ENCODE measurements at places on chromosomes 3 and 15. TPM values are rescaled to one million over a fixed set of nuclear protein-coding genes. Genes with fewer than 3 reads are reported as not detected.

DNAH12 gene
- not detected for total RNA-seq

IL12A gene
- 0.82 TPM for total RNA-seq

SETD2 gene
- total RNA-seq = 46.3 TPM

RLBP1 gene
- total RNA-seq = not detected

CPN2 gene
- not detected for total RNA-seq

FSD2 gene
- total RNA-seq = not detected

ASB14 gene
- total RNA-seq = not detected

DHX36 gene
- total RNA-seq = 112 TPM
